ENCODE measurements at places on chromosomes 6 and 20. TPM values are rescaled to one million over a fixed set of nuclear protein-coding genes. Genes with fewer than 3 reads are reported as not detected.

The ANKRD66 gene
- total RNA-seq = not detected

The DDX43 gene
- 2.8 TPM for total RNA-seq

The C20orf144 gene
- total RNA-seq = not detected

The KCNK5 gene
- 0.76 TPM for total RNA-seq

The SPTLC3 gene
- total RNA-seq = 48.1 TPM

The MOCS1 gene
- 22.3 TPM for total RNA-seq

The C20orf204 gene
- total RNA-seq = 1.4 TPM

The GPR6 gene
- not detected for total RNA-seq

The XKR7 gene
- total RNA-seq = not detected

The OR2H1 gene
- not detected for total RNA-seq

The RFX6 gene
- total RNA-seq = not detected

The PAK5 gene
- not detected for total RNA-seq

The MOG gene
- total RNA-seq = not detected

The DSP gene
- 1.3 TPM for total RNA-seq

The MLN gene
- total RNA-seq = not detected

The PXT1 gene
- total RNA-seq = not detected

The MYLK2 gene
- 0.13 TPM for total RNA-seq

The TREM2 gene
- total RNA-seq = not detected

The SYNJ2 gene
- total RNA-seq = 74.0 TPM

The SLC44A4 gene
- 0.22 TPM for total RNA-seq

The CST2 gene
- not detected for total RNA-seq

The NRN1 gene
- 142 TPM for total RNA-seq

The ETV7 gene
- 6.7 TPM for total RNA-seq

The ADGB gene
- not detected for total RNA-seq

The KIFC1 gene
- 15.9 TPM for total RNA-seq

The KCNQ5 gene
- total RNA-seq = 55.2 TPM

The ZBTB22 gene
- total RNA-seq = 11.9 TPM

The KHDRBS2 gene
- total RNA-seq = not detected

The CCN5 gene
- 21.1 TPM for total RNA-seq

The MRAP2 gene
- 27.2 TPM for total RNA-seq

The MAK gene
- total RNA-seq = 0.13 TPM
